ENCODE measurements at places on chromosomes 11 and 22.

GRCh38 chr11:92130421-92130831, 94.2 kb upstream of the FAT3 start:
- DNase-seq: no peak

DNA sequence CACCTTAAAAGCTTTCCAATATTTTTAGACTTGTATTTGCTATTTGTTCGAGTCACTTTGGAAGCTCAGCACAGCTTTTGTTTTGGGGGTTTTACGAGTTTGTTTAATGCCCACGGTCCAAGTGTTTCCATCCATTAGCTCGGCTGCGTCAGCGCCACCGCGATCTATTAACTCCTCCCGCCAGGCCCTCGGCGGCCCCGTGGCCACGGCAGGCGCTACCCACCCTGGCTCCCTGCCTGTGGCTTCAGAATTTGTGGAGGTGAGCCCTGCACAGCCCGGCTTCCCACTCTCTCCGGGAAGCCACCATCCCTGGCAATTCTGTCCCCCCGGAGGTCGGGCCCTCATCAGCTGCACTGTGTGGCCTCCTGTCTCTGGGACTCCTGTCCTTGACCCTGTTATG, 648.5 kb downstream of the BRD1 start:
- no peak for DNase-seq

- no peak for DNase-seq
These were observed 229.5 kb downstream of the AASDHPPT start for GRCh38 chr11:106306942-106307341.

GRCh38 chr11:8810540-8811301, 100.3 kb upstream of the AKIP1 start:
- DNase-seq: peak; percentile 75

GRCh38 chr11:105449100-105449734, 160.7 kb upstream of the GRIA4 start:
- no peak for DNase-seq
